OCI-M1 (cell line): ENCODE measurements at places on chromosomes 7 and 10.

- DNase-seq, result no peak
Measured at GRCh38 chr7:135942614-135943013, 34.5 kb downstream of the MTPN start.

- DNase-seq, result no peak
Measured at GRCh38 chr7:64562256-64562625, 630 bp downstream of the ZNF680 start.

- DNase-seq, result no peak
Measured at GRCh38 chr7:148483515-148484308, 106.9 kb upstream of the C7orf33 start.

DNA sequence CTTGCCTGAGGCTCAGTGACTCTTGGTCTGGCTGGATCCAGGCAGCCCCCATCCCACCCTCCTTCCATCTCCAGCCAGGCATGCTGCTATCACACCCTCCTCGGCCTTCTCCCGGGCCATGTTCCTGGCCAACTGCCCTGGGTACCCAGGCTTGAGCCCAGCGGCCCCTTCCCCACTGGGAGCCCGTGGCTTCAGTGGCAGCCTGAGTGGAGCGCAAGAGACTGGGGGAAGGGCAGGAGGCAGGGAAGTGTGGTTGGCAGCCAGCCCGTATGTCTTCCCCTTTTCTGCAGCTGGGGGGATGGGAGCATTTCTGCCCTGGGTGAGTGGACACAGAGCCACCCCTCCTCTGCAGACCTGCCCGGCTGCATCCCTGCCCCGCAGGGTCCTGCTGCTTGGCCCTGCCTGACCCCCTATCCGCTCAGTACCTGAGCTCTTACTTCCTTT, 148.5 kb downstream of the ARHGAP22 start:
- DNase-seq, result peak; percentile 97

- no peak for DNase-seq
Measured at GRCh38 chr7:125326666-125327255, 397.1 kb upstream of the POT1 start.

- no peak for DNase-seq
Measured at GRCh38 chr7:25186436-25186835, 41.9 kb downstream of the NPVF start.
